ENCODE measurements at places on chromosomes 7 and 10.

DNA sequence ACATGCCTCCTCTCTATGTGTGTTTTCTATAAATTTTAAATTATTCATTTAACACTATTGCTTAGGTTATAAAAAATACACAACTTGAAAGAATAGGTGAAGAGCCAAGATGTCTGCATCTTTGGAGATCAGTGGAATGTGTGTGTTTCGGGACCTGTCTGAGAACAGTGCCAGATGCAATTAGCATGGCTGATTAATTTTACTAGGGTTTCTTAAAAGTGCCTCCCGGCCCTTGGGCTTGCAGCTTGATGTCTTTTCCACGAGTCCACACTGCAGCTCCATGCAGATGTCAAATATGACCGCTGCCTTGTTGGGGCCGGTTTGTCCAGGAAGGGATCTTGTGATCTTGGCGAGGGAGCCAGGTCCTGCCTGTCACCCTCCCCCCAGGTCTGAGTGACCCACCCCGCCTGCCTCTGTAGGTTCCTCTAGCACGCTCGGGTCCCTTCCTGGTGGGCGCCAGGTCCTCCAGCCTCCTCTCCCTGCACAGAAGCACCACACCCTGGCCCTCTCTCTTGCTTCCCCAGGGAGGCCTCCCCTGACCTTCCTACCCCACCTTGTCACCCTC lies 20.7 kb downstream of the LHPP start:
- DNase-seq: no peak

- DNase-seq: no peak
Observed at GRCh38 chr7:137304624-137305235, 38.8 kb downstream of the PTN start.

GRCh38 chr10:64699244-64699643 lies 1178.0 kb downstream of the REEP3 start:
- no peak for DNase-seq

- DNase-seq: no peak
Observed at GRCh38 chr10:60465801-60466200, 76.1 kb upstream of the ANK3 start.

DNA sequence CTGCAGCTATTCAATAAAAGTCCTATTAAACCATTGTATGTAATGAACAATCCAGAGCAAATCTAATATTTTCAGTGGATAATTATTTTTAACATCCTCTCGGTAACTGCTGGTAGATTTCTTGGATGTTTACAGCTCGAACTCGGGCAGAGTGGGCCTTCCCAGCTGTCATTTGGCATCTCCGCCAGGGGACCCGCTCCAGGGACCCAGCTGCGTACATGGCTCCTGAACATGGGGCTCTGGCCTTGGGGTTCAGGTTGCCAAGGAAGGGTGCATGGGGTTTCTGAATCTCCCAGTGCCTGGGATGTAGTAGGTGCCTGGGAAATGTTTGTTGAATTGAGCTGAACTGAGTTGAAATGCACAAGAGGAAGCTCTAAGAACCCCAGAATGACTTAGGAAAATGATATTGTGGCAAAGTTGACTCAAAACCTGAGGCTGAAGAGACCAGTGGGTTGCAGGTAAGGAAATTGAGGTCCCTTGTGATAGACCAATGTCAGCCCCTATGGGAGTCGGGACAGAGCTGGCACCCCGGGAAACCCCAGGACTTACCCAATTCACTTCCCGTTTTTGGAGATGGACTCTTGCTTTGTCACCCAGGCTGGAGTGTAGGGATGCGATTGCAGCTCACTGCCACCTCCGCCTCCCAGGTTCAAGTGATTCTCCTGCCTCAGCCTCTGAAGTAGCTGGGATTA lies 228.4 kb downstream of the CUX1 start:
- no peak for DNase-seq

- DNase-seq: no peak
Observed at GRCh38 chr10:116300542-116300941, 23.7 kb upstream of the CCDC172 start.

DNA sequence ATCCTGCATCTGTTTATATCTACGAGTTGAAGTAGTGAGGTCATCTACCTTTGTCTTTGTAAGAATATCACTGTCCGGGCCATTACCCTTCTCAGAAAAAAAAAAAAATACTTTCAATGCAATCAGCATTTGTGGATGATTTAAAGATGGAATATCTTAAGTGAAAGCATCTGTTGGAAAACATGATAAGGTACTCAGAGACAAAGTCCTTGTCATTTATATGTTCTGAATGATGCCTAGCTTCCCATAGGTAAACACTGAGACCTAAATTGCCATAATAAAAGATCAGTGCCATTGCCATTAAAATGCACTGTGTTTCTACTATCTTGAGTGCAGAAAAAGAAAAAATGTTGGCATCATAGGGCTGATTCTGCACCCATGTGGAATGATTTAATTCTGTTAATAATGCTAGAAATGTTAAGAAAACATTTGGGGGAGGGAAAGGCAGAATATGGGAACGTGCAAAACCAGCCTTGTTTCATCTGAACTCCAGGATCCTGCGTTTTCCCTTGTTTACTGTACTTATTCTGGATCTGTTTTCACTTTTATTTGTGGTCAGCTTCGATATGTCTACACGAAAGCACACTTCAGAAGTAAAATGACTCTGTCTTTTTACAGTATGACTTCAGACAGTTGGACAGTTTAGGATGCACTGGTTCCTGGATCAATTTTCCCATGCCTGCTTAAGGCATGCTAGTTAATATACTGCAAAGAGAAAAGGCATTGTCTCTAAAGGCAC lies 669.8 kb downstream of the SUGCT start:
- DNase-seq: no peak

DNA sequence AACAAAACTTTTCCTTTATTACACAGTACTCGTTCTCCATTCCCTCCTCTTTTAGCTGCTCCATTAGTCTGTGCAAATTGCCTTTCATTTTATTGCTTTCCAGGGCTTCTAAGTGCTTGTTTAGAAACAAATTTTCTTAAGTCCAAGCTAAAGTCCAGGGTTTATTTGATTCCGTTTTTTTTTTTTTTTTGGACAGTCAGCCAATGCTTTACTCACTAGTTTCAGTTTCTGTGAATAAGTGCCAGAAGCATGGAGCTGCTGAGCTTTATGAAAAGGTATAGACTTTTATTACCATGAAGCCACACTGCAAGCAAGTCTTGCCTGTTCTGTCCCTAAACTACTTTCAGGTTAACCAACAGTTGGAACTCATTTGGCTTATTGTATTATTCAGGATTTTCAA lies 455.0 kb downstream of the GFRA1 start:
- no peak for DNase-seq

DNA sequence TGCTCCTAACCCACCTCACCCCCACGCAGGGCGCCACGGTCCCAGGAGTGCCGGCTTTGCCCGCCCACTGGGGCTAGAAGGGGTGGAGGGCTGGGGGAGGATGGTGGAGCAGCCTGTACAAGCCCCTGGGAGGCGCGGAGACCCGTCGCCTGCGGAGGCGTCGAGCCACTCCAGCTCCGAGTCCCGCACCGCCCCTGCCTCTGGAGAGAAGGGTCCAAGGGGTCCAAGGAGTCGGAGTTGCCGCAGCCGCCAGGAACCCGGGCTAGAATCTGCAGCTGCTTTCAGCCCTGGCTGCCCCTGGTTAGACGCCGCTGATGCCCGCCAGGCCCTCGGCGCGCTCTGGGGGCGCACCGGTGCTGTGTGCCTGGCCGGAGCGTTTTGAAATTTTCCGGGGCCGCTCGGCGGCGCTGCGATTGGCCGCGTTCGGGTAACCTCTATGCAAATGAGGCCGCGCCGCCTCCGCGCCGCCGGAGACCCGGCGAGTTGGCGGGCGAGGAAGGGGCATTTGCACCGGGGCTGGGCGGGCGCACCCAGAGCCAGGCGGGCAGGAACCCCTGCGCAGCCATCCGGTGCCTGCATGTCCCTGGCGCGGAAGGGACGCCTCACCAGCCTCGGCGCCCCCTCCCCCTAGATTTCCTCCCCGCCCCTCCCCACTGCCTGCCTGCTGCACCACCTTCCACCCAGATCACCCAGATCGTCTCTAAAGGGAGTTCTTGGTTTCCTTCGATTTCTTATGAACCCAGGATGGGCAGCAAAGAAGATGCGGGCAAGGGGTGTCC lies at the start of gene HMX2:
Gene HMX2, plus strand, starts transcription at position 502 of the 779 bp plus-strand sequence. Its CDS starts 243 bp downstream, at position 745.
- DNase-seq: peak; percentile 24

GRCh38 chr10:784403-785088 lies 95.1 kb upstream of the DIP2C start:
- DNase-seq: no peak

DNA sequence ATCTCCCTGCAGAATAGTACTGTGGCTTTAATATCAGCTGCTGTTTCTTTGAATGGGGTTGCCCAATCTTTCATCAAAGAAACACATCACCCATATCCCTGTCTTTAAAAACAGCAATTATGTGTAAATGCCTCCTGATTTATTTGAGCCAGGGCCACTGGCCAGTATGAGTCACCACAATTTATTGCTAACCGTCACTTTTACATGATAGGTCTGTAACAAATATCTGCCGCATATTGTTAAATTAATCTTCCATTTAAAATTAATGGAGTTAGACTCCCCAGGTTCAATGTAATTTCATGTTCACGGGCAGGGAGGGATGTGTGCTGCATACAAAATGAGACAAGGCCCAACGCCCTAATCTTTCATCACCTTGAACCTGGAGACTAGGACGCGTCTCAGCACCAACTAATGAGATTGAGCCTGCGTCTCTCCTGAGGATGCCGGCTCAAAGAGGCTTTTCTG lies 673.4 kb downstream of the AUTS2 start:
- DNase-seq: no peak

DNA sequence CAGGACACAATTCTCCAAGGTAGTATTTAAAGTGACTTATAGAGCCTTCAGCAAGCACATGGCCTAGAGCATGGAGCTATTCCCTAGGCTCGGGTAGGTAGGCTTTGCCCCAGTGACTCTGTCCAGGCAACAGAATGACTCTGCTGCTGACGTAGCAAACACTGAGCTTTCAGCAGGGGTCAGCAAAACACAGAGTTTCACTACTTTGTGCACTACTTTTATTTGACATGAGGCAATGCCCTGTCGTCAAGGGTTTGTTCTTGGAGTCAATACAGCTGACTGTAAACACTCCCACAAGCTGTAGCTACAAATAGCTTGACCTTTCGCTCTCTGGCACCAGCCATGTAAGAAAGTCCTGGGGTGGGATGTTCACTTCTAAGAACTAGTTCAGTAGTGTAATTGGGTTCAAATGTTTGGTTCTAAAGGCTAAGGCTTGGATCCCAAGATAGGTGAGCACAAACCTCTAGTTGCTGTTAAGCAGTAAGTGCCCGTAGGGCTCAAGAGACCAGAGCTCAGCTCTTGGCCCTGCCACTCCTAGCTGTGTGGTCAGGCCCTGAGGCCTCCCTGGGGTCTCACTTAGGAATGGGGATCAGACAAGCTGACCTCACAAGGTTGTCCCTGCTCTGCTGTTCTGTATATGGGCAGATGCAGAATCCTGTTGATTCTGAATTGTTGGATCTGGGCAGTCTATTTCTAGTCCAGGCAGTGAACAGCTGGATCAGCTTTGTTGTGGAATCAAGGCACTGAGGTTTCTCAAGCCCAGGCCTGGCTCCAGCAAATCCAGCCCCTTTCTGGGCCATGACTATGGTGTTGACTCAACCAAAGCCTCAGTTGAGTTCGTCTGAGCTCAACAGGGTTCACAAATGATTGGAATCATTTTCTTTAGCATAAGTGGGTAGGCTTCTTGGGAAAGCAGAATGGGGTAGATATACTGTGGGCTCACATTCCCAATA lies 10.7 kb downstream of the NODAL start:
- DNase-seq: no peak

DNA sequence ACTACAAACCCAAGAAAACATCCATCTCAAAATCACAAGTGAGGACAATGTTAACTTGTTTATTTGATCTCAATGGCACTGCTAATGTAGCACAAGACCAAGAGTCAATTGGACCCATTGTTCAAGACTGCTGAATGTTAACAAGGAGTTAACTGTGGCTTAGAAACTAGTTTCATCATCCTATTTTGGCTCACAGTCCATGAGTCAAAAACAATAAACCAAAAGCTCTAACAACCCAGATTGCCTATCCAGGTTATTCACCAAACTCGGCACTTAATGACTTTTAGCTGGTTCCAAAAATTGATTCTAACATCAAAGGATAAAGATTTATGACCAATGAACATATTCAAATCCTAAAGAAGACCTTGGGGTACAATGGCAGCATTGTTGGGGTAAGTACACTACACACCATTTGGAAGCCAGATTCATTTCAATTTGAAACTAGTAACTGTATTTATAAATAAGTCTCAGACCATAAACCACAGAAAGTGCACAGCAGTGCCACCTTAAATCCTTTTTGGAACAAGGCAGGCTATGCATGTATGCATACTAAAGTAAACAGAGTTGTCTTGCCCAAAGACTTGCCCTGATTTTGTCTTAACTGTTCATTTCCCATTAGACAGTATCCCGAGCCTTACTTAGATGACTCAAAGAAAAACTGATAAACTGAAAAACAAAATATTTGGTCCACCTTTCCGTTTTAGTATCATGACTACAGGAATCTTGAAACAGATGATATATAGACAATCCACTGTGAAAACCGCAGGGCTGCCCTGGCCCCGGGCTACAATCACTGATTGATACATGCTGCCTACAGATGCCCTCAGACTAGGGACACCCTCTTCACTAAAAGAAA lies 84.5 kb downstream of the SRPK2 start:
- DNase-seq: no peak

DNA sequence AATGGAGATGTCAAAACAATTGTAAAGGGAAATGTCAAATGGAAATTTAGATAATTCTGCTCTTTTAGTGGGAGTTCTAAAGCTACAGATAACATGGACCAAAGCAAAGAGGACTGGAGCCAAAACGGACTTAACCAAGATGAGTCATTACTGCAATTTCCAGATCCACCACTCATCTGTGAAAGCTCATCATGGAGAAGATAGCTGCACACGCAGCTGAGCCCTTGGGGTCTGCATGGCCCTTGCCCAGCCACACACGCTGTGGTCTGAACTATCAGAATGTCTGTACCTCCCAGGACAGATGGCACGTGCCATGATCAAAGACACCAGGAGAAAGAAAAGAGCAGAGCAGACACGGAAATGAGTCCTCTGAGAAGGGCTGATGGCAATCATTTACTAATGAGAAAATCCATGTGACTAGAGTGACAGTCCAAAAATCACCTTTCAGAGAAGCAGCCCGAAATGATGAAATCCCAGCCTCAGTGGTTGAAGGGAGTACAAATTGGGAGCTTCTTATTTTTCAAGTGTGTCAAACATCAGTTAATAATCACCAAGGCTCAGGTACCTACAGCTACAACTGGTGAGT lies 177.9 kb upstream of the MGMT start:
- no peak for DNase-seq

- DNase-seq: no peak
Observed at GRCh38 chr10:93912444-93912843, 18.7 kb downstream of the SLC35G1 start.

GRCh38 chr10:57395923-57396322 lies 871.8 kb downstream of the IPMK start:
- no peak for DNase-seq

- DNase-seq: no peak
Observed at GRCh38 chr7:37083311-37084096, 359.2 kb upstream of the AOAH start.

GRCh38 chr7:120060875-120061274 lies 212.1 kb upstream of the KCND2 start:
- DNase-seq: no peak

DNA sequence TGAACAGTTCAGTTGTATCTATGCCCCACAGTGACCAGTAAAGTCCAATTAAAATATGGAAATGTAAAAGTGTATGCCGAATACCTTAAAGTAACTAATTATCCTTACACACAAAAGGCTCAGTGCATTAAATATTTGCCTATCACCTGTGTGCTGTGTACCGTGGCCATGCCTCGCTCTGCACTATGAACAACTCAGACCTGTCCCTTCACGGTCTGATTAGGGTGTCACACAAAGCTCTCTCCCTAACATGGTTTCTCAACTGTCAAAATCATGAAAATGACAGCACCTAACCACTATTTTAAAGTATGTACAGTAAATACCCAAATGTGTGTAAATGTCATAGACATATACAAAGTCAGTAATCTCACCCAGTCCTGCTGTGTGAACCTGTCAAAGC lies 43.1 kb downstream of the STK17A start:
- no peak for DNase-seq

All from erythroblast (primary cell).